ENCODE measurements at places on chromosomes 3 and 15.

- no peak for DNase-seq
Measured at GRCh38 chr3:14480207-14481017, 59.7 kb downstream of the GRIP2 start.

DNA sequence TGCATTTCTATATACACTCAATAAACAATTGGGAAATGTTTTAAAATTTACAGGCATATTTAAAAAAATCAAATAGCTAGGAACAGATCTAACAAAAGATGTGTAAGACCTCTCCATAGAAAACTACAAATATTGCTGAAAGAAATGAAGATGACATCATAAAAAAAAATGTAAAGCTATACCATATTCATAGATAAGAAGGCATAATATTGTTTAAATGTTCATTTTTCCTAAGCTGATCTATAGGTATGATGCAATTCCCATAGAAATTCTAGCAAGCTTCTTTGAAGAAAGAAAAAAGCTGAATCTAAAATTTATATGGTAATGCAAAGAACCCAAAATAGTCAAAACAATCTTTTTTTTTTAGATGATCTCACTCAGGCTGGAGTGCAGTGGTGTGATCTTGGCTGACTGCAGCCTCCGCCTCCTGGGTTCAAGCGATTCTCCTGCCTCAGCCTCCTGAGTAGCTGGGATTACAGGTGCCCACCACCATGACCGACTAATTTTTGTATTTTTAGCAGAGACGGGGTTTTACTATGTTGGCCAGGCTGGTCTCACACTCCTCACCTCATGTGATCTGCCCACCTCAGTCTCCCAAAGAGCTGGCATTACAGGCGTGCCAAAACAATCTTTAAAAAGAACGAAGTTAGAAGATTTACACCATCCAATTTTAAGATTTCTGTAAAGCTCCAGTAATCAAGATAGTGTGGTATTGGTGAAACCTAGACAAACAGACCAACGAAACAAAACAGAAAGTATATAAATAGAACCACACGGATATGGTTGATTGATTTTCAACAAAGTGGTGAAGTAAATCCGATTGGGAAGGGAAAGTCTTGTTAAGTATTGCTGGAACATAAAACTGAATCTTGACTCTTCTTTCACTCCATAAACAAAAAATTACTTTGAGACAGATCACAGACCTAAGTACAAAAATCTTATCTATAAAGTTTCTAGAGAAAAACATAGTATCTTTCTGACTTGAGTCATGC is 6.3 kb upstream of the BHLHE40 start:
- no peak for DNase-seq

- DNase-seq: no peak
Measured at GRCh38 chr15:53260647-53261046, 470.5 kb upstream of the ONECUT1 start.

DNA sequence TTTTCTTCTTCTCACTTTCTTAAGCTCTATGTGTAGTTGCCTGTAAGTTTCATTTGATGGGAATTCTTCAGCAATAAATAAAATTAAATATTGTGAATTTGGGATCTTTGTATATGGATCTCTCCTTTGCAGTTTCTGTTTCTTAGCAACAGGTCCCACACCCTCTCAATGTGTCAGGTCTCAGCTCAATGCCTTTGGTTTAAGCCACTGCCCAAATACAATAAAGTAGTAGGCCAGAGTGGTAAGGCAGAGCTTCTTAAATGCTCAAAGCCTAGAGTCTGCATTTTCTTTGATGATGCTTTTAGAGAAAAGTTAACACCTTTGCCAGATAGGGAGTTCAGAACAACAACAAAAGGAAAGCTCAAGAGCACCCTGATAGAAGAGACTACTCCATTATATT is 343.7 kb downstream of the NSUN3 start:
- DNase-seq: no peak

DNA sequence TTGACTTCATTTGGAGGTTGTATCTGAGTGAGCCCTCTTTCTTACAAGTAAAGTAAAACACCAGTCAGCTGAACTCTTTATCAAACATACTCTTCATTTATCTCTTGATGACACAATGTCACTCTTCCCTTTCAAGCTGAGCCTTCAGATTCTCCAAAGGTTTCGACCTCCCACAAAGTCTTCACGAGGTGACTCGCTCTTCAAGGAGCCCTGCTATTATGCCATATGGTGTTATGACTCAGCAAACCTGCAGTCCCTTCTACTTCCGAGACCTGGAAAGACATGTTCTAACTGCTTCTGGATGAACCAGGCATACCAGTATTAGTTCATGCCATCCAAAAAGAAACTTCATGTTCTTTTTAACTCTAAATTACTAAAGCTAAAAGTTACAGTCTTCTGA is 23.1 kb downstream of the AADAC start:
- DNase-seq: no peak

All from GM12864 (cell line).